ENCODE measurements at places on chromosomes 11 and 22.

GRCh38 chr22:38554281-38554680 lies 15.7 kb downstream of the DMC1 start:
- no peak for DNase-seq

DNA sequence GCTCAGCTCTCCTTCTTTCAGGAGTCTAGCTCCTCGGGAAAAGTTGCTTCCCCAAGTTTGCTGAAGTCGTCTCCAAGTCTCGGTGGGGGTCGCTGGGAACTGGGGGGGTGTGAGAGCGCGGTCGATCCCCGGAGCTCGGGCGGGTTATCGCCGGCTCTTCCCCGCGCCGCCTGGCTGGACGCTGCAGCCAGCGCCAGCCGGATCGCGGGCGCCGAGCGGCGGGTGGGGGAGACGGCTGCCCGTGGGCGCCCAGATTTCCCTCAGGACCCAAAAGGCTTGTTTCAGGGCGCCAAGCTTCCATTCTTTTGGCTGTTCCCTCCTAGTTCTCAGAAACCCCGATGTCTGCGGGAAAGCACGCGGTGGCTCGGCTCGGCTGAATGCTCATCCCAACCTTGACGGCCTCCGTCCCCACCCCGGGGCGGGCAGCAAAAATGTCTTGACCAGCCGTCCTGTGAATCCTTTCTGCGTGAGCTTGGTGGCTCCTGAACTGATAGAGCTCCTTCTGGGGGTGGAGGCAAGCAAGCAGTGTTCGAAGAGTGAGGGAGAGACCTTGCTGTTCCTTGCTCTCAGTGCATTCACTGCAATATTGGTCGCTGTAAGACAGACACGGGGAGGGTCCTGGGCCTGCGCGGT lies 1.7 kb downstream of the ZBTB16 start:
- no peak for DNase-seq

- DNase-seq = no peak
These were observed 1.7 kb upstream of the CHCHD10 start for GRCh38 chr22:23769321-23769965.

DNA sequence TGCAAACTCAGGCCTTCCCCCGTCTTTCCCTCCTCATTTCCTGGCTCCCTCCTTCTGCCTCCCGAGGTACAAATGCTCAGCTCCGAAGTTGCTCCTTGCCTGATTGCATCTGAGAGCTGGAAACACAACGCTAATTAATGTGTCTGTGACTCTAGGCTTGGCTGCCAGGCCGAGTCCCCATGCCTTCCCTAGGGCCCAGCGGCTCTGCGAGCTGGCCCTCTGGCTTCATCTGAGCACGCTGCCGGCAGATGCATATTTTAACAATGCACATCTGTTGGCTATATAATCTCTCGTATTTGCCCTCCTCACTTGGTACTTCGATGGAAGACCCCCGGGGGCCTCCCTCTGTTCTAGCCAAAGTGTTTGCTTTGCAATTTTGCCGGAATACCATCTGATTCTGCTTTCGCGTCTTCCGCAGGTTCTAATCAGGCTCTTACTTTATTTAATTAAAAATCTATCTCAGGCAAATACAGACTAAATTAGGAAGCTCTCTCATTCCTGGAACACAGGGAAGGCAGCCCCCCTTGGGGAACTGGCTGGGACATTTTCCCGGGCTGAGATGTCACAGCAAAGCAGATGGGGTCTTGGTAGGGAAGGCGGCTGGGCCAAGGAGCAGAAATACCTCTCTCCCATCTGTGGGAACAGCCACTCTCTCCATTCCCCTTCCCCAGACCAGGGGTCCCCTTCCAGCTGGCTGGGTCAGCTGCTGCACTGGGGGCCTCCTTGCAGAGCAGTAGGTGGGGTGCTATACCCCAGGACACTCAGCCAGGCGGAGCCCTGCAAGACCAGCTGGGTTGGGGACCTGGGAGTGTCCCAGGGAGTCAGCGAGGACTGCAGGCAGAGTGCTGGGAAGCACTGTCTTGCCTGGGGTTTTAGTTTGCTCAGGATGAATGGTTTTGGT lies 162.8 kb downstream of the ST3GAL4 start:
- DNase-seq = no peak

GRCh38 chr11:19281041-19281440 lies 40.3 kb upstream of the E2F8 start:
- DNase-seq = no peak
